ENCODE measurements at places on chromosomes 12 and 14.

GRCh38 chr14:40365305-40365704 is 933.1 kb upstream of the FBXO33 start:
- no peaks in the 10 kb centered on the region for H3K27me3 ChIP-seq
- no peaks in the 10 kb centered on the region for H3K36me3 ChIP-seq
- no peaks in the 10 kb centered on the region for H3K4me1 ChIP-seq

GRCh38 chr14:76710056-76711010 is 50.9 kb upstream of the VASH1 start:
- H3K27ac ChIP-seq = no peak overlapping the region
- no peaks in the 10 kb centered on the region for H3K36me3 ChIP-seq
- peaks cover 7% of the 10 kb centered on the region for H3K27me3 ChIP-seq

GRCh38 chr14:84544486-84545131 is 985.3 kb upstream of the FLRT2 start:
- no peak overlapping the region for H3K4me3 ChIP-seq
- H3K27me3 ChIP-seq = no peaks in the 10 kb centered on the region
- H3K27ac ChIP-seq = no peak overlapping the region
- DNase-seq = no peak

DNA sequence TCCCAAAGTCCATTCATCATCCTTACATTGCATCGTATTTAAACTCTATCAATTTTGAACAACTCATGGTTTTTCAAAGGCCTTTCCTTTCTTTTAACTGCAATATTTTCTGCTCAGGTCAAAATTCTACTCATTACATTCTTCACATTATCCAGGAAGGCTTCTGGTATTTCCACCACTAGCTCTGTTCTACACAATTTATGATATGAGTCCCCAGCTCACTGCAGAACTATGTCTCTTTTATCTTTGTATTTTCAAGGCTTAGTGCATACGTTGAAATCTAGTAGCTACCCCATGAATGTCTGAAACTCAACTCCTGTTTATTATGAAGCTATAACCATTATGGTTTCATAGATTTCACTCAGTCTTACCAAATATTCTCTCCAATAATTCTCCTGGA is 282.9 kb downstream of the DUSP6 start:
- DNase-seq = no peak
- H3K4me3 ChIP-seq = no peak overlapping the region
- H3K4me1 ChIP-seq = peaks cover 23% of the 10 kb centered on the region

- H3K4me3 ChIP-seq = no peak overlapping the region
- peaks cover 3% of the 10 kb centered on the region for H3K27me3 ChIP-seq
- DNase-seq = no peak
- no peaks in the 10 kb centered on the region for H3K4me1 ChIP-seq
- no peaks in the 10 kb centered on the region for H3K36me3 ChIP-seq
Observed at GRCh38 chr12:46131732-46132469, 136.9 kb downstream of the SLC38A1 start.

- no peaks in the 10 kb centered on the region for H3K36me3 ChIP-seq
- H3K4me1 ChIP-seq = peaks cover 4% of the 10 kb centered on the region
Observed at GRCh38 chr12:125287155-125287847, 222.1 kb downstream of the AACS start.

DNA sequence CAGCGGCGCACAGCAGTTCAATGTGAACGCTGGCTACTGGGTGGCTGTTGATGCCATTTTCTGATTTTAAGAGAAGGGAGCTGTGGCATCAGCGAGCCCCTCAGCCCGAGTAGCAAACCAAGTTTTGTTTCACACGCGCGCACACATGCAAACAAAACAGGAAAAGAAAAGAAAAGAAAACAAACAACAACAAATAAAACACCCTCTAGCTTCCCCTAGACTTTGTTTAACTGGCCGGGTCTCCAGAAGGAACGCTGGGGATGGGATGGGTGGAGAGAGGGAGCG is 540 bp downstream of the PAX9 start:
- no peak overlapping the region for H3K27ac ChIP-seq
- H3K4me3 ChIP-seq = no peak overlapping the region
- no peak for DNase-seq
- peaks cover 86% of the 10 kb centered on the region for H3K27me3 ChIP-seq
- peaks cover 3% of the 10 kb centered on the region for H3K36me3 ChIP-seq

- H3K27me3 ChIP-seq = peaks cover 16% of the 10 kb centered on the region
- peak overlapping the region; percentile 89 for H3K27ac ChIP-seq
- peaks cover 17% of the 10 kb centered on the region for H3K4me1 ChIP-seq
- H3K4me3 ChIP-seq = peak overlapping the region; percentile 87
- peak; percentile 59 for DNase-seq
- H3K36me3 ChIP-seq = no peaks in the 10 kb centered on the region
Observed at GRCh38 chr14:51095854-51096823, 1.2 kb upstream of the TRIM9 start.

- peak overlapping the region; percentile 84 for H3K27ac ChIP-seq
- H3K27me3 ChIP-seq = no peaks in the 10 kb centered on the region
- H3K36me3 ChIP-seq = no peaks in the 10 kb centered on the region
- H3K4me1 ChIP-seq = peaks cover 31% of the 10 kb centered on the region
Observed at GRCh38 chr12:22396253-22396652, 61.7 kb upstream of the ST8SIA1 start.

- H3K36me3 ChIP-seq = no peaks in the 10 kb centered on the region
- no peak overlapping the region for H3K4me3 ChIP-seq
- H3K4me1 ChIP-seq = no peaks in the 10 kb centered on the region
- H3K27ac ChIP-seq = no peak overlapping the region
- DNase-seq = no peak
Observed at GRCh38 chr12:41850046-41850445, 294.6 kb downstream of the GXYLT1 start.

DNA sequence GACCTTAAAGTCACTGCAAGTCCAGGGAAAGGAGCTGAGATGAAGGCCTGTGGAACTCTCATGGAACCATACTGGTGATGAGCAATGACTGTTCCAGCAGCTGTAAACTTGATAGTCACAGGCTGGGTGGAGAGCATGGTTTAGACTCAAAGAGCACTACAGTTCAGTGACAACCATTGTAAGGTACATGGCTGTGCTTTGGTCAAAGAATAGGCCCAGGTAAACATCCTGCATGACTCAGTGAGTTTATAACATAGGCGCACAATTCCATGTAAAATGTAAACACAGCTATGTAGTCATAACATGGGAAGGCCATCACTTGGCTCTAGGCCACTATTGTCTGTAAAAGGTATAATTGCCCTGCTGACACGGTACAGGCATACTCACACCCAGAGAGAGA is 119.3 kb upstream of the FSCB start:
- no peak overlapping the region for H3K27ac ChIP-seq
- no peak for DNase-seq
- H3K36me3 ChIP-seq = no peaks in the 10 kb centered on the region
- no peaks in the 10 kb centered on the region for H3K27me3 ChIP-seq
- no peak overlapping the region for H3K4me3 ChIP-seq
